KBM-7 (cell line): ENCODE measurements at places on chromosomes 2 and 18.

DNA sequence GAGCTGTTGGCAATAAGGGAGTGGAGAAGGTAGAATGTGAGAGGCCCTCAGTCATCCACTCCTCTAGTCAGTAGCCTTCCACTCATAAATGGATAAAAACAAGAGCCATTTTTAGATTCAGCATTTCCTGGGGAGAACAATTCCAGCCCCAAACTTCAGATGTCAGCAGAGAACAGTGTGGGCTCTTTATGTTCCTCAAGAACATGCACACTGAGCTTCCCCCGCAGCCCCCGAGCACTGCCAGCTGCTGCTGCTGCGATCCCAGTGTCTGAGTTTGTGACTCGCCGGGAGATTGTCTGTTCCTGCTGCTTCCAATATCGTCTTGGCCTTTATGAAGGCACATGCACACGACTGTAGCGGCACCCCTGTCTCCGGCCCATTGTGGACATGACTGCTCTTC, 143.7 kb upstream of the CTNNA2 start:
- no peak for DNase-seq

DNA sequence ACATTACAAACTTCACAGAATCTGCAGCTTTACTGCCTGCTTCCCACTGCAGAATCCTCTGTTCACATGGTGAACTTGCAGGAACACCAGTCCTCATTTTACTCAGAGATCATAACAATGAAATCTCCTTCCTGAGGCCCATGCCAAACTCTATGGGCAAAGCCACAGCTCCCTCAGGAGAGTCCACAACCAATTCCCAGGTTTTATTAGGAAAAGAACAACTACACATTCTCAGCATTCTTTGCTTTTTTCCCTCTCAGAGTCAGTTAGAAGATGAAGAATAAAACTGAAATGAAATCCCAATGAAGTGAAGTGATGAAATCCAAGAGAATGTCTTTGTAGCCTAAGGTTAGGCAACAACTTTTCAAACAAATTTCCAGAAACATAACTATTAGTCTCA, 233.7 kb downstream of the DSEL start:
- DNase-seq = no peak

GRCh38 chr18:45173327-45173726, 441.9 kb upstream of the SLC14A2 start:
- no peak for DNase-seq

DNA sequence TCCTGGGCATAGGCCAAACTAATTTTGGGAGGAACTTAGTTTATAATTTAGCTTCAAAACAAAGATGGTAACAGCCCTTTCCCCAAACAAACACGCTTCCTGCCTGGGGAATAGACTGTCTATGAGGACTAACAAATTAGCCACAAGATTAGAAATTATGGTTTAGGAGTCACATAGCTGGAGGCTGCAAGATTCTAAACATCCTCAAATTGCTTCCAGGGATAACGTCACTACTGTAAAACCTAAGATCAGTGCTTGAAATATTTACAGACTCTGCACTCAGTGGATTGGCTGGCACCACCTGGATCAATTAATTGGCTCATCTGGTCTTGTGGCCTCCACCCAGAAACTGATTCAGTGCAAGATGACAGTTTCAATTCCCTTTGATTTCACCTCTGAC, 118.0 kb upstream of the TACR1 start:
- no peak for DNase-seq

- DNase-seq = no peak
Measured at GRCh38 chr2:120236791-120237190, 13.6 kb upstream of the TMEM185B start.

DNA sequence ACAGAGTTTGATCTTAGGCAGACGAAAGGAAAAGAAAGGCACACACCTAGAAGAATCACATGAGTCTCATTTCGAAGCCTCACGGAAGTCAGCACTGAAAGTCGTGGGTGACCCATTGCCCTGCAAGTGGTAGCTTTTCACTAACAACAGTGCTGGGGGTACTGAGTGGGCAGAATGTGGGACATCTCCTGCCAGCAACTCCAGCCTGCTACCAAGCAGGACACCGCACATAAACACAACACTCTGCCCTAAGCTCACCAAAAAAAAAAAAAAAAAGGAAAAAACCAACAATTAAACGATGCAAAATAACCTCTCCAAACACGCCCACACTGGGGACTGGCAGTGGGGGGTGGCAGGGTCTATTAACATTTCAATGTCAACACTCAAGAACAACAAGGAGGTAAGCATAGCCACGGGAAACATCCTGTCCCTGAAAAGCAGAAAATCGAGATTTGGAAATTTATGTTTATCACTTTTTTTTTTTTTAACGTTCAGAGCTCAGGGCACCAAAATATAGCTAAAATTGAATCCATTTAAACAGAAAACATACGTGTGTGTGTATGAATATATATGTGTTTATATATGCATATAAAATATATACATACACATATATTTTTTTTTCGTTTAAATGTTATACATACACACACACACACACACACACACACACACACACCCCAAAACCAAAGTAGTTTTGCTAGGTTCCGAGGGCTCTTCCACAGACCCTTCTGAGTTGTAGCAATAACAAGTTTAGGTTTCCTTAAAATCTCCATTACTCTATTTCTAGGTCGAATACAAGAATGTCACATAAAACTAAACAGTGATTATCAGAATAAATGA, 2.2 kb downstream of the INO80D start:
- DNase-seq = peak; percentile 30

DNA sequence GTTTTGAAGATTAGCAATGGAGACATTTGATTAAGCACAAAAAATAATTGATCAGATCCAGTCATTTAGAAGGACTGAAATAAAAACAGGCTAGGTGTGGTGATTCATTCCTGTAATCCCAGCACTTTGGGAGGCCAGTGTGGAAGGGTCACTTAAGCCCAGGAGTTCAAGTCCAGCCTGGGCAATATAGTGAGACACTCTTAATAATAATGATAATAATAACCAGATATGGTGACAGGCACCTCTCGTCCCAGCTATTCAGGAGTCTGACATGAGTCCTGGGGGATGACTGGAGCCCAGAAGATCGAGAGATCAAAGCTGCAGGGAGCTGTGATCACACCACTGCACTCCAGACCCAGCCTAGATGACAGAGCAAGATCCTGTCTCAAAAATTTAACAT, 3.5 kb upstream of the FN1 start:
- no peak for DNase-seq

GRCh38 chr2:229910832-229911412, 10.9 kb downstream of the TRIP12 start:
- peak; percentile 40 for DNase-seq

DNA sequence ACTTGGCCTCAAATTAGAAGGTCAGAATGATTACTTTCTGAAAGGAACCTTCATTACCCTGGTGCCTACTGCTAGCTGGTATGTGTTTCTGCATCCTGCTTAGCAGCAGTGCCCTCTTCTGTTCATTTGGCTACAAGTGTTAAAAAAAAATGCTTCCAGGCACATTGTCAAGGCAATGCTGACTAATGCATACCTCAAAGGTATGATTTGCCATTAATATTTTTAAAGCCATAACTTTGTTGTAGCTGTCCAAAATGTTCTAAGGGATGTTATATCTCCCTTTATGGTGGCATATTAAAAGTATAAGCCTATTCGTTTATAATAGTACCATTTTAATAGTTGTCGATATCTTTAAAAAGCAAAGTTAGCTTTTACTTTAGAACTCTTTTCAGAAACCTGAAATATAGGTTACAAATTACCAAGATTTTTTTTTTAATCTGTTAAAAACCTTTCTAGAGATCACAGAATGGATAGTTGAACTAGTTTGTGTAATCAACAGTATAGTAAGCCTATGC, 52.0 kb upstream of the FAM171B start:
- DNase-seq = peak; percentile 75

DNA sequence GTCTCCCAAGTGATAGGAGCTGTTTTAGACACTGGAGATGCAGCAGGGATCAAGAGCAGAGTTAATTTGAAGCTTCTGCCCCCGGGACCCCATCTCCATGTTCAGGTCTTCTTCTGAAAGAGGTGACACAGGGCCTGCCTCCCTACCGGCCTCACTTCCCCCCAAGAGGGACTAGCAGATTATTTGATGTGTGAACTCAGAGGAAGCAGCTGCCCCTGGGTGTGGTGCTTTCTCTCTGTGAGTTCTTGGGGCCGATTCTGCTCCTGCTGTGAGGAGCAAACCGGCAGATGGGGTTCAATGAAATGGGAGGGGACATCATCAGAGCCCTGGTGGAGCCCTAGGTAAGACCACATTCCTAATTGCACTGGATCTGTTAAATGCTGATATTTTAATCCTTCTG, 193.4 kb downstream of the FBXO15 start:
- DNase-seq = no peak

- DNase-seq = no peak
Measured at GRCh38 chr2:121182520-121182919, 102.5 kb downstream of the TFCP2L1 start.

- no peak for DNase-seq
Measured at GRCh38 chr2:231015478-231015877, 19.6 kb downstream of the SPATA3 start.

DNA sequence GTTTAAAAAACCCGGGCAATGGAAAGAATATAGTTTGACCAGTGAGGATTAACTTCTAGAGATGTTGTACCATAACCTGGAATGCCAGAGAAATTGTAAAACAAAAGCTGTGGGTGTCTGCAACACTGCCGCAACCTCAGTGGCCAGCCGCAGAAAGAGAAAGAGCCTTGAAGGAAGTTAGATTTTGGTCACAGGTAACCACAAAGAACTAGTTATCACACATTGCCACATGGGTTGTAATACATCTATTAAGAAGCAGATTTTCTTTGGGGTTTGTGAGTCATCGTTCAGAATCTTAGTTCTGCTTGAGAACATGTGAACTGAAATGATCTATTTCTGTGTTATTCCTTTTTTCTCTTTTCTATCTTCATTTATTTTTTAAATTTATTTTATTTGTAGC, 222.9 kb upstream of the AGAP1 start:
- DNase-seq = peak; percentile 72

DNA sequence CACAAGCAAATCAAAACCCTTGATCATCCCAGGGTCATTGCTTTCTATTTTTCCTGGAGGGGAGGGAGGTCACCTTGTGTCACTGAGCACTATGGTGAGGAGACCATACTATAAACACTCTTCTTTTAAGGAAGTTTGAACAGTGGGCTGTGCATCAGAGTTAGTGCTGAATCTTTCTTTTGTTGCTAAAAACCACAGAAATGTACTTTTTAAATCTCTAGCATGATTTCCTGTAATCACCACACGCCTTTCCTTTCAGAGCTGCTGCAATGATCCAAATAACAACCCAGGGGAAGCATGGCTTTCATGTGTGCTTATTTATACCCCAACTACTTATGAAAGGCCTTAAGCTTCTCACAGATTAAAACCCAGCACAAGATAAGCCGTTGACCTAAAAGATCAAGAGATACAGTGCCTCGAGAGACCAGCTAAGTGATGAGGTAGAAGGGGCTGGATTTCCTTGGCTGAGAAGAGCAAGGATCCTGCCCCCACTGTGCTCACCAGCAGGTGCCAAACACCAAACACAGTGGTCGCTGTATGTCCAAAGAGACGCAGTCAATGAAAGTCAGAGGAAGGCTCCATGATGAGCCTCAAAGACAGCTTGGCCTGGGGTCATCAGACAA, 34.7 kb downstream of the TRABD2A start:
- DNase-seq = peak; percentile 79

DNA sequence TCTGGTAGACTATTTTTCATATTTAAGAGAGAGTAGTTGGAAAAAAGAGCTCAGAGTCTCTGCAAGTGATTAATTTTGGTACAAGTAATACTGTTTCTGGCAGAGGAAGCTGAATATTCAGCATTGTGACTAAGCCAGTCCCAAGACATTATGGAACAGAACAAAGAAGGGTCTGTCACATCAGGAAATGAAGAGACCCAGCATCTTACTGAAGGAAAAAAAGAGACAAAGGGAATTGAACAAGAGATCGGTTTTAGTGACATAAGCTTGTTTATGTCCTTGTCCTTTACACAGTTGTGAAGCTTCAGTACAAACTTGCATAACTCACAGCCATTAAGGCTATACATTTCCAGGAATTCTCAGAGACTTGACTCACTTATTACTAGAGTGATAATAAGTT, 568.5 kb upstream of the SLC8A1 start:
- DNase-seq = no peak

DNA sequence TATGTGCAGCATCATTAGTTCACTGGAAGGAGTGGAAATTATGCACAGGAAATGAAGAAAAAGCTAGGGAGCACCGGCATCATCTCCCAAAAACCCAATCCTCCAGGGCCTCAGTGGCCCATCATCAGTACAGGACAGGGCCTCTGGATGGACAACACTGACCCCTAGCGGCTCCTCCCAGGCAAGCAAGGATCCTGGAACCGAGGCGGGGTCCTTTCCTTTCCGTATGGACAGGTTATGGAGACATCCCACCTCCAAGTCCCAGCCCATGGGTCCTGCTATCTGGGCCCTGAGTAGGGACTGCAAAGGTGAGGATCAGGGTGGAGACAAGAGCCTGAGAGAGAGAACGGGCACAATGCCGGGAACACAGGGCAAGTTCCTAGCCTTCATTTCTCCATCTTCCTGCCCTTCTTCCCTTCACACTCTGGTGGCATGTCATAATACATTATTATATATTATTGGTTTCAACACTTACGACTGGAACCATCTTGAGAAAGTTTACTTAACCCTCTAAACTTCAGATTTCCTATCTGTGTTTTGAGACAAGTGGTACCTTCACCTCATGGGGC, 68.2 kb downstream of the ZNF516 start:
- peak; percentile 32 for DNase-seq

GRCh38 chr2:2941205-2941604, 436.4 kb downstream of the EIPR1 start:
- no peak for DNase-seq

DNA sequence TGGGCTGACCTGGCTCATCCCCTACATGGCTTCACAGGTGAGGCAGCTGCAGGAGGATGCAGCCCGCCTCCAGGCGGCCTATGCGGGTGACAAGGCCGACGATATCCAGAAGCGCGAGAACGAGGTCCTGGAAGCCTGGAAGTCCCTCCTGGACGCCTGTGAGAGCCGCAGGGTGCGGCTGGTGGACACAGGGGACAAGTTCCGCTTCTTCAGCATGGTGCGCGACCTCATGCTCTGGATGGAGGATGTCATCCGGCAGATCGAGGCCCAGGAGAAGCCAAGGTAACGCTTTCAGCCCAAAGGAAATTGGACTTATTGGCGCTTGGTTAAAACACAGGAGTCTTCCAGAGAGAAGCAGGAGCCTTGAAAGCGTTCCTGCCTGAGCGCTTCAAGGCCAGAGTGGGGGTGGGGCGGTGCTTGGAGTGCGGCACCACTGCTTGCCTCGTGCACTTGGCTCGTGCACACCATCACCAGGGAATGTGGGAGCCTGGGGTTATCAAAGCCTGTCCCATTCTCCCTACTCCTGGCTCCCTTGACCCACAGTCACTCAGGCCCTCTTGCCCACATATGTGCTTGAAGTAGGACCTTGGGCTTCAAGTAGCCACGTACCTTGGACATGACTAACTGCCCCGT, 69.8 kb upstream of the EML6 start:
- no peak for DNase-seq

- DNase-seq = peak; percentile 70
Measured at GRCh38 chr2:173963323-173963816, 1.8 kb downstream of the SP3 start.

- DNase-seq = no peak
Measured at GRCh38 chr2:113930448-113930847, 40.6 kb downstream of the ACTR3 start.
